ENCODE measurements at places on chromosomes 12 and 14.

- DNase-seq: peak; percentile 63
Observed at GRCh38 chr12:55797068-55797467, 20.5 kb downstream of the SARNP start.

DNA sequence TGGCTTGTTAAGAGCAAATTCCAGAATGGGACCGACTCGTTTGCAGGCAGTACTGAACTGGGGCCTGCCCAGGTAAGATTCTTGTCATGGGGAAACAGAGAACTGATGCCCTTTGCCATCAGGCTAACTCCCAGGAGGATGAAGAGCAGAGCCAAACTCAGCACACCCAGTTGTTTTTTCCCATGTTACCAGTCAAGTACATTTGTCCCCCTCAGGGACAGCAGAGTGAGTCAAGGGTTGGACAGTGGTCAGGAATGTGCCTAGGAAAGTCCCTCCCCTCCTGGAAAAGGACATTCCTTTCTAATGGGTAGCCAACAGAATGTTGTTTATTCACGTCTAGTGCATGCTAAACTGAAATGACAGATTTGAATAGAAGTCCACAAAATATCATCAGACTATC, 1.6 kb downstream of the ART4 start:
- peak; percentile 84 for DNase-seq

DNA sequence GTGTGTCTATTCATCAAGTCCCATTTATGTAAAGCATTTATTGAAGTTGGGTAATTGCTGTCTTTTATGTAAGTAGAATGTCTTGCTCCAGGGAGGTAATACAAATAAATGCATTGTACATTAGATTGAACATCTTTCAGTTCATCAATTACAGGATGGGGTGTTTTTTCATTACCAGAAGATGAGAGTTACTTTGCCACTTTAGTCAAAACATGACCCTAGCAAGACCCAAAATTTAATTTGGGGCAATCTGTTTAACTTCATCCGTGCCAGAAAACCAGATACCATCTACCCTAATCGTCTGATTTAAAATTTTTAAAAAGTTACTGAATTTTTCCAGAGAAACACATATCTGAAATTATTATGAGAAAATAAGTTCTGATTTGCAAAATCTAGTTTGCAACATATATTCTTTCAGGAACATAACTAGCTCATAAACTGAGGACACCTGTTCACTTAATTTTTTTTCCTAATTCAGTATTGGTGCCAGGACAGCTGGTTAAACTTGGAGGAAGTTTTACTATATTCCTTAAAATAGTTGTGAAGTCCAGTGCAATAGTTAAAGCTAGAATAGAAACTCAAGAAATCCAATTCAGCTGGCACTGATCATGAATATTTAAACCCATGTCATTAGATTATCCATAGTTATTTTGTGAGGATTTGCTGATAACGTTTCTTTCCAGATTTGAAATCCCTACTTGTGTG, 114.5 kb downstream of the SRGAP1 start:
- no peak for DNase-seq

DNA sequence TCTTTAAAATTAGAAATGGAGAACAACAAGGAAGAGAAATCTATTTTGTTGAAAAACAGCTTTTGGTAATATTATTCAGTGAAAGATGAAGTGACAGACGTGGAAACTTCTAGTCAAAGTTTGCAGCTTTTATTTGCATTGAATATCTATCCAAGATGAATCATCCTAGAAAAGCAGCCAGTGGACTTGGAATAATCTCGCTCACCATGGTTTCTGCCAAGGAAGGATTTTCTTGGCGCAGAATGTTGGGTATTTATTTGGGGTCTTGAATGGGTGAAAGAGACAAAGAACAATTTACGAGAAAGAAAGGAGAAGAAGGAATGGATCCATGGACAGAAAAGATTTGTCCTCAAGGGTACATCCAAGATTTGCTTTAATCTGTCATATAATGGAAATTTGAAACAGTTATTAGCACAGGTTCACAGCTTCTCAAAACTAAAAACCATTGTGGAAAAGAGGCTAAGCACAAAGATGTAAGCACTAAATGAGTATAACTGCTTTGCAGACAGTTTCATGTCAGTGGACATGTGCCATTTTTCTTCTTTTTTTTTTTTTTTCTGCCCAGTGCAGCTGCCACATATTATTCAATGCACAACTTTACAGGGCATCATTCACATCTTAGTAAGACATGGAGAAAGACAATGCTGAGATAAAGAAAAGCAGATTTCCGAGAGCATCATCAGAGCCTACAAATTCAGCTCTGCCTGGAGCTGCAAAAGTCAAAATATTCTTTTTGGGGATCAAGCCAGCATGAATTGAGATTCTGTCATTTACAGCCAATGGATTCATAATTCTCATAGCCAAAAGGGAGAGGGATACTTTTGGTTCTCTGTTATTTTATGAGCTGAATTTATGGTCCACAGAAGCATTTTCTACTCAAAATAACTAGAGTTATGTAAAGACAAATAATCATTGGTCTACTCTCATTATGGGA, 333.7 kb downstream of the DAD1 start:
- DNase-seq: no peak

DNA sequence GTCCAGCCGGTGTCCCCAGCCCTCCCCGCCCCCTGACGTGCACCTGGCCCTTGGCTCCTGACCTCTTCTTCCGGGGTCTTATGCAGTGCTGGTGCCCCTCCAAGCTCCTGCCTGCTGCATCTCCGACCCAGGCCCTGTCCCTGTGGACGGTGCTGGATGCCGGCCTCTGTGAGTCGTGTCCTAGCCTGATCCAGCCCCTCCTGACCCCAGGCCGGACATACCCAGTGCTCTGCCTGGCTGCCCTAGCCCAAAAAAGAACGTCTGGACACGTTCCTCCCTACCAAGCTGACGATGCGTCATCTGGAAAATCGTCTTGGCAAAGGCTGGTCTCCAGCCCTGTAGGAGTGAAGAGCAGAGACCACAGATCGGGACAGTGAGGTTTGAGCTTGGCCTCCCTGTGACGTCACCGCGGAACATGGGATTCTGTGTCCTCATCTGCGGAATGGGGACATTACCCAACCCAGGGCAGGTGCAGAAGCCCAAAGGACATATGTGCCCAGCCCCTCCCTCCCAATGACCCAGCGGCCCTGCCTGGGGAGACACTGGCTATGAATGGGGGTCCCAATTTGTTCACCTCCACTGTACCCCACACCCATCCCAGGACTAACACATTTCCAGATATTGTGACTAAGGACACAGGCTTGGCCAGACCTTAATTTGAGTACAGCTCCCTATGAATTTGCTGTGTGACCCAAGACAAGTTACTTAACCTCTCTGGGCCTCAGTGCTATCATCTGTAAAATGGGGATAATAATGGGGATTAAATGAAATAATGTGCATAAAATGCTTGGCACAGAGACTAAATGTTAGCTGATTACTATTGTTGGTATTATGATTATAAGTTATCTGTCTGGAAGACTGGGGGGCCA, 51.0 kb upstream of the BCL11B start:
- no peak for DNase-seq

DNA sequence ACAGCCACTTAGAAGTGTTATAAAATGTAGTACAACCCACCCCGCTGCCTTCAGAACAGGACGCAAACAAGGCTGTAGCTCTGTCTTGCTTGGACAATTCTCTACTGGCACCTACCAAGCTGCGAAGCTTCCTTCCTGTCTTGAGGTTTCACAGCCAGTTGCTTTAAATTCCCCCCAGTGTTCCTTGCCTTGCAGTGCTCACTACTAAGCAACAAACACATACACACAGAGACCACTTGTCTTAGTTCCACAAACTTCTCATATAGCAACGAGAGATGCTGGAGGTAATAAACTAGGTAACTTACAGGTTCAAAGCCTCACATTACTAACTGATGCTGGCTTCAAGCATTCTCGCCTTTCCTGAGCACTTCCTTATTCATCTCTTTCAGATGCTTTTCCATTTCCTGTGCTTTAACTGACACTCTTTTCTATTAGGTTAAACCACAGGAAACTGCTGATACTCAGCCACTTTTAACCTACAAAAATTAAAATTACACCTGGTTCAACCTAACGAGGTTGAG, 91.5 kb upstream of the PTGDR start:
- DNase-seq: no peak

- no peak for DNase-seq
Observed at GRCh38 chr14:99034711-99035171, 237.3 kb downstream of the BCL11B start.

GRCh38 chr12:5171701-5172100, 128.0 kb downstream of the KCNA5 start:
- DNase-seq: peak; percentile 90

DNA sequence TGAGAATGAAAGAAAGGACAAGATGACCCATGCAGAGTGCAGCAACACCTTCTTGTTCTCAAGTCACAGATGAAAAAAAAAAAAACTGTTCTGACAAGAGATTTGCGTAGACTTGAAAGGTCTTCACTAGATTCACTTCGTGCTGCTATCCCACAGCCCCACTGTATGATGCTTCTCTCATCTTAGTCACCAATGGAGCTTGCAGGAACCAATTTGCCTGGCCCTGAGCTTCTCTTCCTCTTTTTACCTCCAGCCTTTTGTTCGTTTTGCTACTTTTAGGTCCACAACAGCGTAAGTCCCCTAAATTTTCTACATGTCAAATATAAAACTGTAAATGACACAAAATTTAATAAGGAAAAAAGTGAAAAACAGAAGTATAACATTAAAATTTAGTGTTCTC, 107.9 kb upstream of the NAP1L1 start:
- DNase-seq: no peak

DNA sequence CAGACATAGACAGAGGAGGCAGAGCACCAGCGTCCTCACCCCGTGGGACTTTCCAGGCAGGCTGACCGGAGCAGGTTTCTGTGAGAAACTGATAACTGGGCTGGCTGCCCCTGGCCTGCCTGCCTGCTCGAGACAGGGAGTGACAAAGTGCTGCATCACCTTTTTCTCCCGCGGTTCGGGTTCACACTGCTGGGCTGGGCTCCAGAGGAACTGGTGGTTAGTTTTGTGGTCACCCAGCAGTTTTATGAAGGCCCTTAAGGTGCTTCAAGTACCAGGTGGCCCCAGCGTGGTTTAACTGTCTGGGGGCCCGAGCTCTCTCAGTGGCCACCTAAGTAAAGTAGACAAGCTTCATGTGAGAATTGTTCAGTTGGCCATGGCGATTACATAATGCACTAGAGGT, 1073.6 kb downstream of the BCL11B start:
- DNase-seq: no peak

- peak; percentile 54 for DNase-seq
Observed at GRCh38 chr12:11657511-11657910, 8.0 kb downstream of the ETV6 start.

GRCh38 chr14:51341338-51341737, 101.3 kb downstream of the TMX1 start:
- DNase-seq: peak; percentile 25

Measured in ELR (cell line).